Right renal cortex interstitium (tissue), 3 donors: ENCODE measurements at places on chromosomes 12 and 14. TPM values are rescaled to one million over a fixed set of nuclear protein-coding genes. Genes with fewer than 3 reads are reported as not detected.

IQSEC3 gene
- 5.7 TPM for polyA plus RNA-seq

HOXC5 gene
- polyA plus RNA-seq: 1.4 TPM

DIO3 gene
- polyA plus RNA-seq: 0.20 TPM

DNA sequence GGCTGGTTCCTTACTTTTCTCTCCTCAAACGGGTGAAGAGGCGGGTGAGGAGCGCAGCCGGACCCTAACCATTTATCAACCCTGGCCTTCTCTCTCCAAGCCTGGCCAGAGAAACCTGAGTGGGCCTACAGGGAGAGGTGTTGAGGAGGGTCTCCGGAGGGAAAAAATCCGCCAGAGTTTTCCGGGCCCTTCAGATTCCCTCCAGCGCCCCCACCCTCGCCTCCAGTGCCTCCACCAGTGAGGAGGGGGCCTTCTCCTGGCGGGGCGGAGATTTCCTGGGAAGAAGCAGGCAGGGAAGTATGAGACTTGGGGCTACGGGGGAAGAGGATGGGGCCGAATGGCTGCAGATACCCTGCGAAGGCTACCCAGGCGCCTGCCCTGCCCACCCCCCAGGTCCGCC is 1.4 kb upstream of the HOXC5 start:
- no peak for DNase-seq

GRCh38 chr14:86654558-86655184 is 1124.7 kb downstream of the FLRT2 start:
- DNase-seq: no peak

DNA sequence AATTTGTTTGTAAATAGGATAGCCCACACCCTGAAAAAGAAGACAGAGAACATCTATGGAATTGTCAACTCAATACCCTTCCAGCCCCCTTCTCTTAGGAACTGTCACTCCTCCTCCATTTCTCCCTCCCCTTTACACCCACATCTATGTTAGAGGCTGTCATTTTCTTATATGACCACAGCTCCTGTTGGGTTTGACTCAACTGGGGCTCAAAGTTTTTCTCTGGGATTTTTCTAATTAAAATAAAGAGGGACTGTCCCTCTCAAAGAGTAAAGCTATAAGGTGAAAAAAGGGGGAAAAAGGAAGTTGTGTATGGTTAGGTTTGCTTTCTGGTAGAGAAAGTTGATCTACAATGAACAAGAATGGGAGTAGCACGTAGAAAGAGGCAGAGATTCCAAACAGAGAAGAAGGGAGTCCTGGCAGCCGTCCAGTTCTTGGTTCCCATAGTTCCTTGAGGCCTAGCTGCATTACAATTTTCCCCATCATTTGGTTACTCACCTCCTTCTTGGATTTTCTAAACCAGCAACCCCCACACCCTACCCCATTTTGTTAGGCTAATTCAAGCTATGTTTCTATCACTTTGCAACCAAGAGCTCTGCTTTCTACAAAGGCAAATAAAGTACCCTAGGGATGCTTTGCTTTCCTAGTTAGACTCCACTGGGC is 44.3 kb upstream of the STK38L start:
- no peak for DNase-seq

DNA sequence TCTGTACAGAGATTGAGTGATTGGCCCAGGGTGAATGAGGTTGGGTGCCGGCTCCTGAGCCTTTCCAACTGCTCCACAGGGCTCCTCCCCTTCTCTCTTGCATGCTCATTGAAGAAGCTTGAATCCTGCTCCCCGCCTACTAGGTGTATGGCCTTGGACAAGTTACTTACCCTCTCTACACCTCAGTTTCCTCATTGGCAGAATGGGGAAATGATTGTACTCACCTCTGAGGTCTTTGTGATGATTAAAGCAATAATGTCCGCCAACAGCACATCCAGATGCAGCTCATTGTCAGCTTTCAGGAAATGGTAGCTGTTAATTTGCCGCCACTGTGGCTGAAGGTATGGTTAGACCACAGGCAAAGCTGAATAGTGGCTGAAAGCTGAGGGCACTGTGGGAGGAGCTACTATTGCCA is 174.1 kb downstream of the CRADD start:
- no peak for DNase-seq

- no peak for DNase-seq
These were observed 546.8 kb downstream of the PRKD1 start for GRCh38 chr14:29380826-29381225.

GRCh38 chr14:54589843-54590242 is 22.9 kb downstream of the SAMD4A start:
- DNase-seq: no peak

GRCh38 chr12:130748786-130749185 is 32.7 kb upstream of the RIMBP2 start:
- no peak for DNase-seq

- DNase-seq: no peak
These were observed at the start of gene BICDL1 for GRCh38 chr12:119988472-119989360. Gene BICDL1 (plus strand): TSS chr12:119989236. CDS start chr12:119989869, 633 bp downstream.
